ENCODE measurements at places on chromosomes 16 and 17.

DNA sequence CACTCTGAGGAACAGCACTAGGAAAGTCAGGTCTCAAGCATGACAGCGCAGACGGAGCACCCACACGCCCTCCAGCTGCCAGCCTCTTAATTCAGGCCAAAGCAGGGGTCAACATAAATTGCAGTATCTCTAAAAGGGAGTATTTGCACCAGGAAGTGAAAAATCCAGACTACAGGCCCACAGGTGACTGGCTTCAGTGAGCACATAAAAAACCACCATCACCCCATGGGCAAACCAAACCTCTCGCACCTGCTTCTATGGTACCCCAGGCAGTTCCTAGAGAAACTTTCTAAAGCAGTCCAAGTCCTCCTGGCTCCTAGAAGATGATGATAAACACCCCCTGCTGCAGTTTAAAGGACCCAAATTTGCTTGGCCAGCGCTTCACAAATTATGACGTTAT, 129.8 kb downstream of the ZNF423 start:
- DNase-seq, result no peak

GRCh38 chr16:13289515-13289914, 388.1 kb downstream of the SHISA9 start:
- no peak for DNase-seq

DNA sequence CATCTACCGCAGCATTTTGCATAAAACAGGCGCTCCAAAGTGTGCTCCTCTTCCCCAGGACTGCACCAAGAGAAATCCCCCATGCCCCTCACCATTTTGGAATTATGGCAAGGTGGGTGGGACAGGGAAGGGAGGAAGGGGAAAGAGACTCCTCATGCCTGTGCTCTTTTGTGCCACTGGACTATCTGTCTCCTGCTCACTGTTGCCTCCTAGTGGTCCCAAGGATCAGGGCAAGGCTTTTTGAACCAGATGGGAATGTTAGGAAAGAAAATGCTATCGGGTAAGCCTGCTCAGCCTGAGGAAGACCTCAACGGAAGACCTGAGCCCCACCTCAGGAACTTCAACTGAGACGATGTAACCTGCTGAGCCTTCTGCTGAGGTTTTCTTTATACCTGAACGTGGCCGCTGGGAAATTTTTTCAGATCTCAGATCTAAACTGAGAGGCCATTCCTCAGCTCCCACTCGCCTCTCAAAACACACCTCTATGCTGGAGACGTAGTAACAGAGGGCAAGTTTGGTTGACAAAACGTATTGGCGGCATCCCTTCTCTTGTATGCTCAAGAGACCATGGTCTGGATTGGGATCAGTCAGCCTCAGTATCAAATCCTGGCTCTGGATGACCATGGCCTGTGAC, 58.3 kb downstream of the SPACA3 start:
- peak; percentile 31 for DNase-seq

GRCh38 chr17:38893607-38894006, 23.7 kb downstream of the LASP1 start:
- DNase-seq, result peak; percentile 47

- DNase-seq, result no peak
Observed at GRCh38 chr16:27945233-27945973, 118.1 kb downstream of the GSG1L start.

GRCh38 chr16:9318764-9319163, 227.3 kb downstream of the HAPSTR1 start:
- DNase-seq, result no peak

Measured in CD4-positive, alpha-beta T cell treated with Interleukin-10 for 1 hour (primary cell).